ENCODE measurements at places on chromosomes 7 and 10.

GRCh38 chr7:8278183-8278582 is 16.2 kb upstream of the ICA1 start:
- DNase-seq = no peak

DNA sequence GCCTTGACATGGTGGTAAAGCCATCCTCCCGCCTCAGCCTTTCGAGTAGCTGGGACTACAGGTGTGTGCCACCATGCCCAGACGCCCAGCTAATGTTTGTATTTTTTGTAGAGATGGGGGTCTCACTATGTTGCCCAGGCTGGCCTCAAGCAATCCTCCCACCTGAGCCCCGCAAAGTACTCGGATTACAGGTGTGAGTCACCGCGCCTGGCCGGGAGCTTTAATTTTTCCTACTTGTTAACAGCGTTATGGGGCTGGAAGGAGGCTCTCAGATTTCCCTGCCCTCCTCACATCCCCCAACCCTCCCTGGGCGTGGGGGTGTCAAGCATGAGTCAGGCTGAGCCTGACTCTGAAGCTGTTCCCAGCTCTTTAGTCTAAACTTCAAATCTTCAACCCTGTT is 8.3 kb downstream of the ALKBH4 start:
- peak; percentile 52 for DNase-seq

- no peak for DNase-seq
Observed at GRCh38 chr10:62248465-62248864, 20.2 kb downstream of the RTKN2 start.

GRCh38 chr10:6162589-6163356 is 40.0 kb upstream of the PFKFB3 start:
- no peak for DNase-seq

DNA sequence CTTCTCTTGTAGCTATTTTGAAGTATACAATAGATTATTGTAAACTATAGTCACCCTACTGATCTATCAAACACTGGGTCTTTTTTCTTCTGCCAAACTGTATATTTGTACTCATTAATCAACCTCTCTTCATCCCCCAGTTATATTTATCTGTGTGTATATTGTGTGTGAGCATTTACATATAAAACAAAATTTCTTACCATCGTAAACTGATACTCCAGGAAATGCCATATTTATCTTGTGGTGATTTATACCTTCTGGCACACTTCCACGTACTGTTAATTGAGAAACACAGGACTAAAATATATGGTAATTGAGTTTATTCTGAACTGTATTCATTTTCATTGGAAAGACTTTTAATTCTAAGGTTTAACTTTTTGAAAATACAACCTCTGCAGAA is 18.9 kb downstream of the ANLN start:
- peak; percentile 18 for DNase-seq

GRCh38 chr7:88243345-88243909 is 23.6 kb upstream of the SRI start:
- DNase-seq = peak; percentile 47

- no peak for DNase-seq
Observed at GRCh38 chr10:129500617-129501339, 33.7 kb downstream of the MGMT start.
